ENCODE measurements at places on chromosomes 3 and 15.

- DNase-seq: no peak
Observed at GRCh38 chr3:13552857-13553652, 4.1 kb downstream of the FBLN2 start.

DNA sequence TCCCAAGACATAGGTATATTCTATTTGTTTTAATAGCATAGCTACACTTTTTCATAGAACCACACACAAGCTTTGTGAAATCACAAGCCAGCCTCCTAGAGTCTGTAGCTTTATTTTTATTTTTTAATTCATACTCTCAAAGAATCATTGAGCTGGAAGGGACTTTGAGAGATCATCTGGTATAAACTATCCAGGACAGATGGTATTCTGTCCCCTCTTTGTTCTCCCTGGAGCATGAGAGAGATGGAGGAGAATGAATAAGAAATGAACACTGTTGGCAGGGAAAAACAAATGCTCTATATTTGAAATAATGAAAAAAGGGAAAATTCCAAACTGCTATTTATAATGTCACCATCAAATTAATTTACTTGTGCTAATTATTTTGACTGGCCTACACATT, 338.7 kb upstream of the IL12A start:
- DNase-seq: no peak

GRCh38 chr3:120469882-120470301, 19.1 kb upstream of the FSTL1 start:
- no peak for DNase-seq

- DNase-seq: no peak
Observed at GRCh38 chr3:134449951-134450350, 35.8 kb downstream of the ANAPC13 start.

- no peak for DNase-seq
Observed at GRCh38 chr3:90055666-90056065, 948.2 kb downstream of the EPHA3 start.

- no peak for DNase-seq
Observed at GRCh38 chr3:157607826-157608405, 104.7 kb upstream of the VEPH1 start.

DNA sequence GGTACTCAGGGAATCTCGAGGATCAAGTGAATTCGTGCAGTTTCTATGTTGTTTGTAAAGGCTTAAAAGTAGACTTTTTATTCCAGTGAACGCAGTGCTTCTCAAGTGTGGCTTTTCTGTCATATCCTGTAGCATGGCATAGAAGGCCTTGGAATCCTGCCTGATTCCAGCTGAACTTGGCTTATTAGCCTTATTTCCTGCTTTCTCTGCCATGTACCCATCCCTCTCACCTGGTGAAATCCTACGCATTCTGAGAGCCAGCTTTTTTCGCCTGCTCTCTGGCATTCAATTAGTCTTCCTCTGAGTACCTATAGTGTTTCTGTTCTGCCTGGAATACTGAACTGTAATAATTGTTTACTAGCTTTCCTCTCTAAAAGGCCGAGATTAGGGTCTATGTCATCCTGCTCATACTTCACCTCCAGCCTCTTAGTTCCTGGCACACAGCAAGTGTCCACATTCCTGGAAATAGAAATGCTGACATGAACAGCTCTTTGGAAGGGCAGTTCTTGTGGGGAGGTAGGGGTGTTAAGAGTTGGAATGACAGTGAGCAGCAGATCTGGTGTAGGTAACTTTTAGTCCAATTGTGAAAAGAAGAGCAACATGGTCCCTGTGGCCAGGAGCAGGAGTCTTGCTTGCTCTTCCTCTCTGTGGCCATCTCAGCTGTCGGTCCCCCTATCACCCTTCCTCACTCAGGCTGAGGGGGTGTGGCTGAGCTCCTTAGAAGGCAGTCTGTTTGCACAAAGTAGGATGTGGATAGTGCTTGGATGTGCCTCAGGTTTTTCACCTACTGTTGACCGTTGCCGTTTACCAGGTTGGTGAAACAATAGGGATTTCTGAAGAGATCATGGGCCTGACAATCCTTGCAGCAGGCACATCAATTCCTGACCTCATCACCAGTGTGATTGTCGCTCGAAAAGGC, 30.4 kb downstream of the SLC24A1 start:
- DNase-seq: no peak

DNA sequence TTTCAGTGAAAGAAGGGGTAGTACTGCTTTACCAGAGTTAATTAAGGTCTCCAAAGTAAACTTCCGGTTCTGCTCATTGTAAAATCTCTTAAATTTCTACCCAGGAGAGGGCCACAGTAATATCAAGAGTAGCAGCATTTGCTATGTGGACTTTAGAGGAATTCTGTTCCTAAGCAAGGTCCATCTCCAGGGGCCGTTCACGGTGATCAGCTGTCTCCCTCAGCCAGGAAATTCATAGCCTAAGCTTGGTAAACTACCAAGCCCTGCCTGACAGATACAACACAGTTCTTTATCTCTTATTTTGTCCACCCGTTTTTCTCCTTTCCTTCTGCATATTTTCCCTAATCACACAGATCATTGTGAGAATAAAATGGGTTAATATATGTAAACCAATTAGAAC, 2.3 kb downstream of the DUT start:
- no peak for DNase-seq

GRCh38 chr15:76533060-76533820, 196.7 kb downstream of the ISL2 start:
- DNase-seq: peak; percentile 3

GRCh38 chr15:68997050-68997449, 17.4 kb upstream of the NOX5 start:
- DNase-seq: no peak

- DNase-seq: no peak
Observed at GRCh38 chr15:59250249-59250648, 43.6 kb downstream of the LDHAL6B start.

- DNase-seq: no peak
Observed at GRCh38 chr15:42608110-42608531, 32.7 kb downstream of the STARD9 start.

GRCh38 chr3:184361932-184362667, 590 bp downstream of the POLR2H start:
- peak; percentile 61 for DNase-seq

DNA sequence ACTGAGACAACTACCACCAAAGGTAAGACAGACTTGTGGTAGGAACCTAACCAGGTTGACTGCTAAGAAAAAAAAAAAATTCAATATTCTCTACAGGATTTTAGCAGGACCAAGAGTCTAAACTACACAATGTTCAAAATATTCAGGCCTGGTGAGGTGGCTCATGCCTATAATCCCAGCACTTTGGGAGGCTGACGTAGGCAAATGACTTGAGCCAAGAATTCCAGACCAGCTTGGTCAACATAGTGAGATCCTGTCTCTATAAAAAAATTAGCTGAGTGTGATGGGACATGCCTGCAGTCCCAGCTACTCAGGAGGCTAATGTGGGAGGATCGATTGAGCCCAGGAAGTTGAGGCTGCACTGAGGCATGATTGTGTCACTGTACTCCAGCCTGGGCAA, 341.6 kb upstream of the WNT5A start:
- DNase-seq: no peak

- no peak for DNase-seq
Observed at GRCh38 chr3:135218304-135218703, 423.2 kb downstream of the EPHB1 start.

GRCh38 chr15:66169023-66169422, 84.5 kb downstream of the MEGF11 start:
- DNase-seq: peak; percentile 1

Measured in DMS79 treated with DMSO at 0.1 percent for 48 hours (cell line).